Panc1 (cell line): ENCODE measurements at places on chromosomes 11 and 22.

GRCh38 chr11:20712912-20713311 lies 43.5 kb downstream of the NELL1 start:
- no peak for DNase-seq

DNA sequence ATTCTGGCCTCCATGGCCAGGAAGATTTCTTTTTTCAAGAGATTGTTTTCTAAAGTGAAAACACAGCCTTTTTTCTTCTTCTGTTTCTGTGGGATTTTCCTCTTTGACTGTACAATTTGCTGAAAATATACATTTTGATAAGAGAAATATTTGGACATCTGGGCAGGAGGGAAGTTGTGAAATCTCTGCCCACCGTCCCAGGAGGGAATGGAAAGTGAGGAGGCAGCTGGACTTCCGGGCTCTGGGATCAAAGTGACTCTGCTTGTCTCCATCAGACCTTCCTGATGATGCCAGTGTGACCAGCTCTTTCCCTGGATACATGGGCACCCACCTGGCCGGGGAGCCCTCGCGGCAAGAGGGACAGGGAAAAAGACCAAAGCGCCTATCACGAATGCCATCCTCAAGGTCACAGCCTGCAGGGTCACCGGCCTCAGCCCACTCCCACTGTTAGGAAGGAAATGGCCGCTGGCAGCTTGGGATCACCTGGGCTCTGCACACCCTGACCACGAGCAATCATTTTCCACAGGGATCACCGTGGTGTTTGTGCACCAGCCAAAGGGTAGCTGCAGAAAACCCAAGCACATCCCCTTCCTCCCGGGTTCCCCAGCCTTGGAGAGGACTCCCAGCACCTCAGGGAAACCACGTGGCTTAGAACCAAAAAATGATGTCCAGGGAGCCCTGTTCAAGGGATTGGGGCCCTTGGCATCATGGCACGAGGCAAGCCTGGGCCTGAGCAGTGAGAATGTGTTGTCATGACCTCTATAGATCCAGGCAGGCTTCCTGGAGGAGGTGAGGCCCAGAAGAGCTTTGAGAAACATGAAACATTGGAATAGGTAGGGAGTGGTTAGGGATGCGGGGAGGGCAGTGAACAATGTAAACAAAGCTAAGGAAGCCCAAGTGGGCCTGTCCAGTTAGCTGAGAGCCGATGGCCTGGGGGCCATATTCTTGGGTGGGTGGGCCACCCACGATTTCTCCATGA lies 29.1 kb upstream of the CCND1 start:
- no peak for DNase-seq

GRCh38 chr11:43818220-43818619 lies 62.4 kb upstream of the ALKBH3 start:
- DNase-seq: no peak

GRCh38 chr11:36513965-36514364 lies 3.9 kb upstream of the TRAF6 start:
- no peak for DNase-seq

DNA sequence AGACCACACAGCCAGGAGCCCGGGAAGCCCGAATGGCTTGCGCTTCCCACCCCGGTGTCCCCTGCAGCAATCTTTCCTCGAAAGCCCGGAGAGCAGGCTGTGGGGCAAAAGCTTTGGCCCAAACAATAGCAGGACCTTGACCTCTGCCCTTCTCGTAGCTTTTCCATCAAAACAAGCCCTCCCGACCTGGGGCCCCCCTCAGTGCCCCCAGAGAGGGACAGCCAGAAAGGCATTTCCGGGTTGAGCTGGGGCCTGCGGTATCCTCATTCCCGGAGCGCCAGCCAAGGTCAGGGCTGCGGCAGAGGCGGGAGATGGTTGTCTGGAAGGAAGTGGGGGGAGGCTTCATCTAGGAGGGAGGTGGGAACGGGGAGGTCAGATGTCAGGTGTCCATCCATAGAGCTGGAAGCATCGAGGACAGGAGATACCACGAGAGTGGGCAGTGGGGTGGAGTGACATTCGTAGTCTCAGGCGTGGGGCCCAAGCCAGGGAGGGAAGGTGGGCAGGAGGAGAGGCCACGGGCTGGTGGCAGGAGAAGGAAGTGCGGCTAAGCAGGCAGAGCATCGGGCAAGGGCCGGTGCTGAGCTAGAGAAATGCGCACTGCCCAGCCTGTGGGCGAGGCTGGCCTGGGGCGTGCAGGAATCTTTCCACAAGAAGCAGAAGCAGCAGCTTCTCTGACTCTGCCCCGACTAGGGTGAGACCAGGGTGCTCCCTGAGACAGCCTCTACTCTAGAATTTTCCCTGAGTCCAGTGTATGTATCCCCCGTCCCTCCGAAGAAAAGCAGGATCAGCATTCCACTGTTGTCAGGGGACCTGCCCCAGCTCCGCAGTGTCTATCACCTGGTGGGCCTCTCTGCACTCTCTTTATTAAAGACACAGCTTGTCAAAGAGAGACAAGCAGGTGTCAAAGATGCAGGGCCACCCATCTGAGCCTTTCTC lies 14.3 kb downstream of the PDGFB start:
- no peak for DNase-seq
